ENCODE measurements at places on chromosomes 2 and 18.

GRCh38 chr18:331221-331821 is 63.5 kb upstream of the THOC1 start:
- DNase-seq, result no peak

DNA sequence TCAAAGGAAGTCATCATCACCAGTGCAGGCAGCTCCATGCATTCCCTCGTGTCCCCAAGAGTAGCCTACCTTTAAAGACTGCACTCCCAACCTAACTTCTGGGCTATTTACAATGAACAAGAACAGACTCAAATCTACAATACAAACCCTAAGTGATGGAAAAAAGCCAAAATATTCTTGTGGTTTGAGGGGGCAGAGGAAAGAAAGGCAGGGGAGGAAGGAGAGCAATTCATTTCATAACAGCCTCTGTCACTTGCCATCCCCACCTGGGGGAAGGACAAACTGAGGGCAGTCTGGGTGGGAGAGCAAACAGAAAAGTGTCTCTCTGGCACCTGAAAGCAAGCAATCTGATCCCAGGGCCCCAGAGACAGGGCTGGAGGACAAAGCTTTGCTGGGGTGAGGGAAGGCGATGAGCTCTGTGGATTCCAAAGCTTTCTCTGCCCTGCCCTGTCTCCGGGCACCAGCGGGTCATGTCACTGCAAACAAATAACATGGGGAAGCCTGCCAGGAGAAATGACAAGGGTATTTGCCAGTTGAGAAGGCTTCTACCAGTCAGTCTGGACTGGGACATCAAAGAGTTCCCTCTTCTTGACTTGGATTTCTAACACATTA is 528.0 kb upstream of the TNP1 start:
- no peak for DNase-seq

DNA sequence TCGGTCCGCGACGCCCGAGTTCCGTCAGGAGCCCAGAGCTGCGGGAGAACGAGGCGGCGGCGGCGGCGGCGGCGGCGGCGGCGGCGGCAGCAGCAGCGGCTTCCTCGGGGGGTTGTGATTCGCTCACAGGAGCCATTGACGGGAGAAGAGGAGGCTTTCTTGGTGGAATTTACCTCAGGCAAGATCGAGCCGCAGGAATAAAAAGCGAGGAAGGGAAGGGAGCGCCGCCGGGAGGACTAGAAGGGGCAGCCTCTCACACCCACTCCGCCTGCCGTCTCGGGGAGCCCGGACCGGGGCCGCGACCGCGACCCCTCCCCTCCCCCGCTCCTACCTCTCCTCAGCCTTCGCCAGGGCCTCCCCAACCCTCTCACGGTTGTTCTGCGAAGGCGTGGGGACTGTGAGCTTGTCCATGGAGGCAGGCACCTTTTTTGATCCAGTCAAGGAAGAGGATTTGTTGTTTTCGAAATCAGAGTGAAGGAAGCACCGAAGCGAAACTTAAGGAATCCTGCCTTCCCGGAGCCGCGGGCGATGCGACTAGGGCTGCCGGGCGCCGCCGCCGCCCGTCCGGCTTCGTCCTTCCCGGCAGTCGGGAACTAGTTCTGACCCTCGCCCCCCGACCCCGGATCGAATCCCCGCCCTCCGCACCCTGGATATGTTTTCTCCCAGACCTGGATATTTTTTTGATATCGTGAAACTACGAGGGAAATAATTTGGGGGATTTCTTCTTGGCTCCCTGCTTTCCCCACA is 506 bp downstream of the BMPR2 start:
- DNase-seq, result peak; percentile 32

DNA sequence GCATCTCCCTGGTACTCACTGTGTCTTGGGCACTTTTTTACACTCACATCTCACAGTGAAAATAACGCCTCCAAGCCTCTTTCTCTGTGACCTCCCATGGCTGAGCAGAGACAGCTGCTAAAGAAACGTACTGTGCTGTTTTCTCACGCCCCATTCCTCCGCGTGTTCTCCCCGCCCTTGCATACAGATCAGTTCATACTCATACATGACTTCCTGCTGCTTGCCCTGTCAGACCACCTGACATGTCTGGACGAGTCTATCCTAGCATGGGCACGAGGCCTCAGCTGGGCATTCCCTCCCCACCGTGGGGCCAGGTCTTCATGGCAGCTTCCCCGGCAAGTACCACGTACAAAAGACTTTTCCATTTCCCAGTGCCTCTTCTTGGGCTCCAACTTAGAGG is 21.2 kb upstream of the IL1A start:
- DNase-seq, result no peak

DNA sequence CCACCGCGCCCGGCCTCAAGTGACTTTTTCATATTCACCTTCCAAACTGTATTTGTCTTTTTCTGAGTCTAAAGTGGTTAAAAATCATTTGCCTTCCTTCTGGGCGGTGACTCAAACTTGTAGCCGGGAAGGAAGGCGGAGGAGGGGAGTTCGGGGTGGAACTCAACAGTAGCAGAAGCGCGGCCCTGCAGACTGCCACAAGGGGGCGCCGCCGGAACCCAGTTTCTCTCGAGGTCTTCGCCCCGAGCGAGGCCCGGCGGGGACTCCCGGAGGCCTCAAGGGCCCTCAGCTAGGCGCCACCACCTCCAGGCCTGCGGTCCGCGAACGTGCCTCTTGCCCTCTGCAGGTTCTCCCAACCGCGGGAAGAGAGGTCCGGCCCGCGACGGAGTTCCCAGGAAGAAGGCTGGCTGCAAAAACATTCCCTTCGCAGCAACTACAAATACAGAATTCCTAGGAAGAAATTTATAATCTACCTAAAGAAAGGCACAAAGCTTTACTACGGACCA is 16.8 kb upstream of the ITM2C start:
- peak; percentile 84 for DNase-seq

- no peak for DNase-seq
These were observed 115.2 kb upstream of the NPAS2 start for GRCh38 chr2:100704711-100705110.

GRCh38 chr2:12493031-12493513 is 223.7 kb upstream of the TRIB2 start:
- peak; percentile 14 for DNase-seq

DNA sequence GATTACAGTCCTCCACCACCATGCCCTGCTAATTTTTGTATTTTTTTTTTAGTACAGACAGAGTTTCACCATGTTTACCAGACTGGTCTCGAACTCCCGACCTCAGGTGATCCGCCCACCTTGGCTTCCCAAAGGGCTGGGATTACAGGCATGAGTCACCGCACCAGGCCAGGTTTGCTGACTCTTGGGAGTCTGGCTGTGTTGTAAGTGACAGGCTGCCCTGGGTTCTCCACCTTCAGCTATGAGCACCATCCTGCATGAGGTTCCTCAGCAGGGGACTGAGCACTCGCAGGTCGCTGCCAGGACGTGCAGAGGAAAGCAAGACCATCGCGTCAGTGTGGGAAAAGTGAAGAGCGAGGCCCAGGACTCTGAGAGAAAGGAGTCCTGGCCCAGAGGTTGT is 112.6 kb upstream of the NDUFV2 start:
- DNase-seq, result no peak

GRCh38 chr2:231621051-231621879 is 28.6 kb downstream of the TEX44 start:
- no peak for DNase-seq

- DNase-seq, result no peak
These were observed 1.7 kb downstream of the THSD7B start for GRCh38 chr2:136767030-136767429.

DNA sequence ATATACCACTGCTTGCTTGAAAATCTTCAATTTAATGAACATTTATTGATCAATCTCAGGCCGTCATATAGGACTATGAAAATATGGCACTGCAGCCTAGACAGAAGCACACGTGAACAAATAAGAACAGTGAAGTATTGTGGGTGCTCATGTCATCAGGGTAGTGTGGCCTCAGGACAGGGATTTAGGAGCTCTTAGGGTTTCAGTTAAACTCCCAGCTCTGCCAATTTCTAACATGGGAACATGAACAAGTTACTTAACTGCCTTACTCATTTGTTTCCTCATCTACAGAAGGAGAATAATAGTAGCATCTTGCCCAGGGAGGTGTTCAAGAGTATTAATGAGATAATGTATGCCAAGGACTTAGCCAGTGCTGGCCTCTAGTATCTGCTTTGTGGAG is 146.0 kb upstream of the MAP3K20 start:
- no peak for DNase-seq

DNA sequence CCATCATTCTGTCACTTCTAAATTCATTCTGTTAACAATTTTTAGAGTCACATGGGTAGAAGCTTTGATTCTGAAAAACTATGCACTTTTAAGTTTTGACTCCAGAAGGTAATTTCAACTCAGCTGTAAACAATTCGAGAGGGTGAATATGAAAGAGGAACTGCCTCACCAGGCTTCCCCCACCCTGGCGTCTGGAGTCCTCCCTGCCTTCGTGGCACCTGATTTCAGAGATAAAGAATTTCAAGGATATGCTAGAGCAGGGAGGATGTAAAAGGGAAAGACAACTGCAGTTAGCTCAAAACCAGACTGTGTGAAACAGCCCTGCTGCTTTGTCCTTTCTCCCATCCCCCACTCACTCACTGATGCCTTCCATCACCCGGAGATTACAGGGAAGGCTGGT is 40.7 kb downstream of the ONECUT2 start:
- DNase-seq, result no peak

- DNase-seq, result no peak
These were observed 62.8 kb downstream of the MYCN start for GRCh38 chr2:16003152-16003551.

GRCh38 chr2:219056896-219057708 is 3.6 kb downstream of the IHH start:
- no peak for DNase-seq

DNA sequence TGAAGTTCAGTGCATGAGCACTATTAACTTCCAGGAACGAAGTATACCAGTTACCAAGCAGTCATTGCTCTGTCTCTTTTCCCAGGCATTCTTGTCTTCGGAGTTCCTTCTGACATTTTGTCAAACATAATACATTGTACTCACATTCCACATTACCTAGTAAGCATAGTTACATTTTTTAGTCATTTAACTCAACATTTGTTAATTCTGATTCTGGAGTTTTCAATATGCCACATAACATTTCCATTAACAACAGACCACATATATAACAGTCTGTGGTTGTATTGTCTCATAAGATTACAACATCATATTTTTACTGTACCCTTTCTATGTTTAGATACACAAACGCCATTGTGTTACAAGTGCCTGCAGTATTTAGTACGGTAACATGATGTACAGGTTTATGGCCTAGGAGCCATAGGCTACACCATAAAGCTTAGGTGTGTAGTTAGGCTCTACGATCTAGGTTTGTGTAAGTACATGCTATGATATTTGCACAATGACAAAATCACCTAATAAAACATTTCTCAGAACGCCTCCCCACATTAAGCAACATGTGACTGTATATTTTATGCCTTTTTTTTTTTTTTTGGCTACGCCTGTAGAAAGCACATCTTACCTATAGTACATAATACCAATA is 187.1 kb downstream of the DYM start:
- no peak for DNase-seq

- no peak for DNase-seq
These were observed 33.6 kb downstream of the KIF1A start for GRCh38 chr2:240786355-240786841.

DNA sequence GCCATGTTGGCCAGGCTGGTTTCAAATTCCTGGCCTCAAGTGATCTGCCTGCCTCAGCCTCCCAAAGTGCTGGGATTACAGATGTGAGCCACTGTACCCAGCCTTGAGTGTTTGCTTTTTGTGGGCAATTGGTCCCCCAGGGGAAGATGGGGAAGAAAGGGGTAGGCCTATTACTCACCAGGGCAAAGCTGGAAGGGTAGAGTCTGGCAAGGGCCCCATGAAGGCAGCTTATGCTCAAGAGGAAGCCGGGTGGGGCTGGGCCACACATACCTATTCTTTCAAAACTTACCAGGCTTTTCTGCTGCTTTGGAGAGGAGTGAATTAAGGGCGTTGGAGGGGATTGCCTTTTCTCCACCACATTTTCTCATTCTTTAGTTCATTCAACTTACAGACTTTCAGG is 24.5 kb upstream of the CD28 start:
- DNase-seq, result no peak

DNA sequence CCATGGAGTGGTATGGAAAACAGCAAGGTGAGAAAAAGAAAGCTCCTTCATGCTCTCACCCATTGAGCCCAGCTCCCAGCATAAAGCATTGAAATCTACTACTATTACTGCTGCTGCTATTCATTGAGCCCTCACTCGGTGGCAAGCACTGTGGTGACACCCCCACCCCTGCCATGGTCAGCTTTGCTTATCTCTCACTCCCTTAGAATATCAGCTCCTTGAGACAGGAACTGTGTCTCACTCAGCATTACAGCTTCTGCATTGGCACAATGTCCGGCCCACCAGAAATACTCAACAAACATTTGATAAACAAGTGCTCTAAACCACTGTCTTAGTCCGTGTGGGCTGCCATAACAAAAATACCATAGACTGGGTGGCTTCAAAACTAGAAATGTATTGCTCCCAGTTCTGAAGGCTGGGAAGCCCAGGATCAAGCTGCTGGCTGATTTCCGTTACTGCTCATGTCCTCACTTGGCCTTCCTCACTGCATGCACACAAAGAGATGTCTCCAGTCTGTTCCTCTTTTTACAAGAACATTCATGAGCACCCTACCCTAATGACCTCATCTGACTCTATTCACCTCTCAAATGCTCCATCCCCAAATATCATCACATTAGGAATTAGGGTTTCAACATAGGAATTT is 116.3 kb downstream of the ZBTB7C start:
- DNase-seq, result no peak

GRCh38 chr2:46655551-46656436 is 176.4 kb downstream of the TMEM247 start:
- DNase-seq, result no peak

GRCh38 chr2:83517727-83518368 is 941.2 kb downstream of the SUCLG1 start:
- no peak for DNase-seq

- no peak for DNase-seq
These were observed 19.7 kb downstream of the PKDCC start for GRCh38 chr2:42067521-42067920.

DNA sequence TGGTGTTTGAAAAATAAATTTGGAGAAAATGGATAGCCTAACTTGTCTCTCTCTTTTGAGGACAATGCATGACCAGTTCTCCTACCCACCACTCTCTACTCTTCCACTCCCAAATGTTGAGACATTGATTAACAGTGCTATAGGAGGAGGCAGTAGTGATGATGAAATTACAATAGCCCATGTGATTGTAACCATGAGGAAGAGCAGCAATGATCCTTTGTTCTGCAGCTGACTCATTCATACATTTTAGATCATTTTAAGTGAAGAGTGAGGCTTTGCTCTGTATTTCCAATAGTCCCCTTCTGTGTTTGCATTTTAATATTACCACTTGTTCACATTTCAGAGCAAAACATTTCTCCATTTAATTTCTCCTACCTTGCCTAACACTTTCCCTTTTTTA is 592.3 kb downstream of the THSD7B start:
- DNase-seq, result no peak

DNA sequence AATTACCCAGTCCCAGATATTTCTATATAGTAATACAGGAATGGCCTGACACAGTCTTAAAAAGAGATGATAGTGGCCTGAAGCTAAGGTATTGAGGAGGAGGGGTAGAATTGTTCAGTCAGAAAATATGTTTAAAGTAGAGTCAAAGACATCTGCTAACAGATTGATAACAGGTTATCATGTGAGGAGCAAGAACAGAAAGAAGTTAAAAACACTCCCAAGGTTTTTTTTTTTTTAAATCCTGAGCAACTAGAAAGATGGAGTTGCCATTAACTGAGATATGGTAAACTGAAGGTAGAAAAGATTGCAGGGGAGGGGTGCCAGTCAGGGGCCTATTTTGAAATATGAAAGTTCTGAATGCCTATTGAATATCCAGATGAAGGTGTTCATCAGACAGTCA is 43.1 kb downstream of the SP3 start:
- no peak for DNase-seq

- no peak for DNase-seq
These were observed 203.4 kb upstream of the RND3 start for GRCh38 chr2:150690870-150691269.
